ENCODE measurements at places on chromosomes 1 and 21.
A peak's percentile ranks its signal among the peaks of the same experiment; 100 is the strongest.

GRCh38 chr1:43835082-43836021 is 98.2 kb upstream of the ARTN start:
- peak; percentile 96 for DNase-seq

GRCh38 chr1:204592246-204592948 is 76.2 kb downstream of the MDM4 start:
- DNase-seq, result no peak

DNA sequence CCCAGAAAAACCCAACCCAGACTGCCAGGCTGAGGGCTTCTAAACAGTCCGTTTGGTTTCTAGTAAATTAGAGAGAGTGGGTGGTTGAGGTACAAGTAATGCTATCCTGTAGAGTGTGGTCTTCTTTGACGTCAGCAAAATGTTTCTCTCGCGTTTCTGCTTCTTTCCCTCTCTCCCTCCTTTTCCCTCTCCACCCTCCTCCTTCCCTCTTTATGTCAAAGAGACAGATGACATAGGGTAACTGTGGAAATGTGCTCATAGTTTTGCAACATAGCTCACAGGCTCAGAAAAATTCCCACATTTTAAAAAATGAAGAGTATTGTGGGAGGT is 158.3 kb downstream of the TOMM20 start:
- no peak for DNase-seq

GRCh38 chr1:28833381-28833780 is 21.4 kb downstream of the OPRD1 start:
- DNase-seq, result no peak

DNA sequence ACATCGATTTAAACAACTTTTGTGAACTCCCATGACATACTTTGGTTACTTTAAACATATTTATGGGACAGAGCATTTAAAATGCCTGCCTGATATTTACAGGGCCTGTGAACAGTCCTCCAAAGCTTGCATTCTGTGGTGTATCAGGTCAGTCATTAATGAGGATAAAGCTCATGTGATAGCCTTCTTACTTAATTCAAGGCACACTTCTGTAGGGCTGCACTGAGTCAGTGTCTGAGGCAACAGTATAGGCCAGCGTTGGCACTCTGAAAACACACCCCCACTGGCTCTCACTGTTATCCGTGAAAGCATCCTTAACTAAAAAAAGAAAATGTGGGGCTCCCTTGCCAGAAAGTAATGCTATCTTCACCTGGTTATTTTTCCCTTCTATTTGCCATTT is 200.0 kb downstream of the NFIA start:
- no peak for DNase-seq

DNA sequence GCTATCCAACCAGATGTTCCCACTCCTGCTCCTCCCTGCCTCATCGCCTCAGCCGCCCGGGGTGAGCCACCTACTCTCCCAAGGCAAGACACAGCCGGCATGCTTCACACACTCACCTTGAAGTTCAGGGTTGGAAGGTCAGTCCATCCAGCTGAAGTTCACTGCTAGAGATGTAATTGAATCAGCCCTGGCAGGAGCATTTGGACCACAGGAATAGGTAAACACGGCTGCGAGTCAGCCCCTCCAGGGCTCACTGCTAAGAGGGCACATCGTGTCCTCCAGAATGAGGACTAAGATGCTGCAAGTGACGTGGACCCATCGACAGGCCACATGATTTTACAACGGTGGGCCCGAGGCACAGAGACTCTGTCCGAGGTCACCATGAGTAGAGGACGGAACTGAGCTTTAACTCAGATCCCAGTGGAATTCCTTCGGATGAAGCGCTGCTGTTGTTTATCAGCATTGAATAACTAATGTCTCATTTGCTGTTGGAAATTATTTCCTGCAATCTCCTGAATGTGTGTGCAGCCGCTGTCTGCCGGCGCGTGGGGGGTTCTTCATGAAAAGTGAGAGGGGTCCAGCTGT is 41.9 kb downstream of the RSPH1 start:
- no peak for DNase-seq

- DNase-seq, result peak; percentile 59
These were observed 363.5 kb upstream of the DUSP10 start for GRCh38 chr1:222105393-222105737.

- no peak for DNase-seq
These were observed 420.9 kb upstream of the CAMK1G start for GRCh38 chr1:209162651-209163050.

DNA sequence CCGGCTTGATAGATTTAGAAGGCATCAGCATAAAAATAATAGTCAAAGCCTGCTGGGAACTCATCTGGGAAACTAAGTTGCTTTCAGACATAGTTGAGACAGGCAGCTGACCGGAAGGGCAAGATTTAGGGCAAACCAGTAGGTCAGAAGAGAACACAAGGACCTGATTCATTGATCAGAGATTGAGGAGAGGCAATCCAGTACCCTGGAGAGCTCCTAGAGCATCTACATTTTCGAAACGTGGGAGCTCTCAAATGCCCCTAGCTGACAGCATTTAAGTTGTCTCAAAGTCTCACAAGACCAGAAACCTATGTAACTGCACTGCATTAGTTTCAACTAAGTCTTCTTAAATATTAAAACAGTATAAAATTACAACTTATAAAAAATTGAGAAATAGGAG is 22.9 kb upstream of the MTF2 start:
- no peak for DNase-seq

DNA sequence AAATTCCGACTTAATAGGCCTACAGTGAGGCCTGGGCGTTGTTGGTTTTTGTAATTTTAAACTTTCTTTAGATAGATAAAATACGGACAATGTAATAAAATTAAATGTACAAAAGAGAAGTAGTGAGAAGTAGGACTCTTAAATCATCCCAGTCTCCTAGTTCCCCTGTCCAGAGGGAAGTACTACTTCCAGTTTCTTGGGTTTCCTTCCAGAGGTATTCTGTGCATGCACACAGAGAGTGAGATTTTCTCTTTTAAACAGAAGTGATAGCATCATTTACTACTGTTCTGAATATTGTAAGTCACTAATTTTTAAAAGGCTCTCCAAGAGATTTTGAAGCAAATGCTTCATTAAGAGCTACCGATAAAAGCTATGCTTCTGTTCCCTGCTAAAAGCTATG is 7.2 kb upstream of the FNBP1L start:
- DNase-seq, result no peak

DNA sequence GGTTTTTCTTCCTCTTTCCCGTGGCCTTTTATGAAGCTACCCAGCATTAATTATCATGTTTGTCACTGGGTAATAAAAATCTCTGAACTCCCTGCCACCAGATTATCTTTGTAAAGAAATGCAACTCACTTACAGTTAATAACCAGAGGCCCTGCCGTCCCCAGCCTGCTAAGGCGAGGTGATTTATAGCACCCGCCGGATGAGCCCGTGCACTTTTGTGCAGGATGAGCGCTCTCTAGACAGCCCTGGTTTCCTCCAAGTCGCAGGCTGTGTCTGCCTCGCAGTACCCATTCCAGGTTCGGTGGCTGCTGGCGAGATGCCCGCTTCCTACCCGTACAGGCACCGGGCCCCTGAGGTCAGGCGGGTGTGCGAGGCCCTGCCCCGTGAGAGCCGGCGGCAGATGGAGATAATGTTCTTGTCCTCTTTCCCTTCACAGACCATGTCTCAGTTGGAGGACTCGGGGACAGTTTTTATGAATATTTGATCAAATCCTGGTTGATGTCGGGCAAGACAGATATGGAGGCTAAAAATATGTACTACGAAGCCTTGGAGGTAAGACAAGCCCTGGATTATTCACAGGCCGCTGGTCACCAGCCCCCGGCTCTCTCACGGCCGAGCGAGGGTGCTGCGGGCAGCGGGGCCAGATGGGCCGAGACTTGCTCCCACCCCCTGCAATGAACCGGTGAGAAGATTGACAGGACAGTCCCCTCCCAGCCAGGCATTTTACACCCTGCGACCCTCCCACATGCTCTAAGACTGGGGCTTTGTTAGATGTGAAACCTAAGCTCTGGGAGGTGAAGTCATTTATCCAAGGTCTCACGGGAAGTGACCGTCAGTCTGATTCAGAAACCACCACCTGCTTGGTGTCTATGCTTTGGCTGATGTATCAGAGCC is 28.5 kb upstream of the SELENON start:
- DNase-seq, result peak; percentile 24

GRCh38 chr1:204685236-204686006 is at the start of gene LRRN2:
TSS of gene LRRN2 (minus strand) at chr1:204685738. CDS start at chr1:204619992, 65,746 bp downstream.
- no peak for DNase-seq

- DNase-seq, result no peak
These were observed 1.5 kb downstream of the TMEM201 start for GRCh38 chr1:9590201-9590600.

DNA sequence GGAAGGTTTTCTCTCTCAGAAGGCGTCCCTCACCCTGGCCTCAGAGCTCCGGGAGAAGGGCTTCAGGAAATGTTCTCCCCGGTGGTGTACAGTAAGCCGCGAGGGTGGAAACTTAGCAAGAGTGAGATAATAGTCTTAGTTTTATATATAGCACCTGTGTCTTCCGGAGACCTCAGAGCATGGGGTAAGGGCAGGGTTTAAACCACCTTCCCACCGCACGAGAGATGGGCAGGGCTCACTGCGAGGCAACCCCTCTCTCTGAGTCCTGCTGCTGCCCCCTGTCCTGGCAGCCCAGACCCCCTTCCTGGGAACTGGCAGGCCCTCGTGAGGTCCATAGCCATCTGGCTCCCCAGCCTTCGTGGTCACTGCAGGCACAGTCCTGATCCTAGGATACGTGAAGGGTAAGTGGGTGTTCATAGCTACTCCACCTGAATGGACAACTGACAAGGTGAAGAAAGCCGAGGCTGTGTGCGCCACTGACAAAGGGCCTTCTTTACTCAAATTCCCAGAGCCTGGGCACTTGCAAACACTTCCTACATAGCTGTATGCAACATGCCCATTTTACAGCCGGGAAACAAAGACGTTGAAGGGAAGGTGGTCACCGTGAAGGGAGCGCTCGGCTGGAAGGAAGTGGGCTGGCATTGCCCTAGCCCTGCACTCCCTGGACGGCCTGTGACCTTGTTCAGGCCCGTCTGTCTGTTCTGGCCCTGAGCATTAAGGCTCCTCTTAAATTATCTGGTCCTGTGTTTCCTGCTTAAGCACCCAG is 26.9 kb downstream of the ITPKB start:
- DNase-seq, result no peak

DNA sequence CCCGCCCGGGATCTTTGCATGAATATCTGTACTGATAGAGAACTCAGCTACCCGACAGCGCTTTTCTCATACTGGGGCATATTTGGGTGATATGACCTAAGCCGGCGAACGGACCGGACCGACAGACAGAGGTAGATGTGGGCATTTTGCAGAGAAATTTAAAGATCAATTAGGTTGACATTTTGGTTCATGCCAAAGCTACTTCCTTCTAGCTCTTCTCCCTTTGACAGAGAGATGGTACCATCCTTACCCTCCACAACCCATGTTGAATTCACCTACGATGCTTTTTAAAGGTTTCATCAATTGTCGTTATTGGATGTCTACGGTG is 459 bp downstream of the ARV1 start:
- no peak for DNase-seq

GRCh38 chr1:102252731-102253505 is 256.2 kb upstream of the OLFM3 start:
- DNase-seq, result no peak

DNA sequence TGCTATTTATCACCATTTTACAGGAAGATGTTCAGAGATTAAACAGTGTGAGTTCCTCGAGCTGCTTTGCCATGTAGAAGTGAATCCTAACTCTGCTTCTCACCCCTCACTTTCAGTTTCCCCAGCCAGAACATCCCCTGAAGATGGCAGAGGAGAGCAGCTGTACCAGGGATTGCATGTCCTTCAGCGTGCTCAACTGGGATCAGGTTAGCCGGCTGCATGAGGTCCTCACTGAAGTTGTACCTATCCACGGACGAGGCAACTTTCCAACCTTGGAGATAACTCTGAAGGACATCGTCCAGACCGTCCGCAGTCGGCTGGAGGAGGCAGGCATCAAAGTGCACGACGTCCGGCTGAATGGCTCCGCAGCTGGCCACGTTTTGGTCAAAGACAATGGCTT is 16.9 kb downstream of the TENT5C start:
- DNase-seq, result no peak

DNA sequence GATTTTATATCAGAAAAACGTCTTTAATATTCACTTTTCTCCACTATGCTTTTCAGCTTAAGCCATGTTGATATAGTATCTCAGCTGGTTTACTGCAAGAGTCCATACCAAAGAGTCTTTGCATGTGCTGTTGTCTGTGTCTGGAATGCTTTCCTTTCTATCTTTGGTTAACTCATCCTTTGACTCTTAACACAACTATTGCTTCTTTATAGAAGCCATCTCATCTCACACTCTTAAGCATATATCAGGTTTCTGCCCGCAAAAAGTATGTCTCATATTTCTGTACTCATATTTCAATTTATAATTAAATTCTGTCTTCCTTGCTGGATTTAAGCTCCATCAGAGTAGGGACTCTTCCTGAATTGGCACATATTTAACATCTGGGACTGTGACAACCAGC is 220.9 kb upstream of the KCNK2 start:
- no peak for DNase-seq

- DNase-seq, result no peak
These were observed at the start of gene CLEC20A for GRCh38 chr1:178496410-178497135. TSS of gene CLEC20A (minus strand) at chr1:178496964. CDS start at chr1:178496939, 25 bp downstream.

- peak; percentile 93 for DNase-seq
These were observed 31.5 kb downstream of the PRKAA2 start for GRCh38 chr1:56676571-56677035.

GRCh38 chr21:16134134-16134533 is 404.4 kb downstream of the USP25 start:
- no peak for DNase-seq

GRCh38 chr21:33984021-33984481 is 68.4 kb upstream of the ATP5PO start:
- no peak for DNase-seq

DNA sequence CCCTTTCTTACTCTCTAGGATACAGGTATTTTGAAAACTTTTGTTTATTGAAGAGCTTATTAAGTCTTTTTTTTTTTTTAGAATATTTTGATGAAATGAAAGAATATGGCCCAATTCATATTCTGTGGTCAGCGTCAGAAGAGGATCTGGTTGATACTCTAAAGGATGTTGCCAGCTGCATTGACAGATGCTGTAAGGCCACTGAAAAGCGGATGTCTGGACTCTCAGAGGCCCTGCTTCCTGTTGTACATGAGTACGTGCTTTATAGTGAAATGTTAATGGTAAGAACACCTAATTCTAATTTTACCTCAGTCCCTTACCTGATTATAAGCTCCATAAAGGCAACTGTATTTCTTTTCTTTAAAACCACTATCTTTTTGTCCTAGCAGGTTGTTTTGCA is 37.1 kb downstream of the SNX7 start:
- DNase-seq, result no peak

DNA sequence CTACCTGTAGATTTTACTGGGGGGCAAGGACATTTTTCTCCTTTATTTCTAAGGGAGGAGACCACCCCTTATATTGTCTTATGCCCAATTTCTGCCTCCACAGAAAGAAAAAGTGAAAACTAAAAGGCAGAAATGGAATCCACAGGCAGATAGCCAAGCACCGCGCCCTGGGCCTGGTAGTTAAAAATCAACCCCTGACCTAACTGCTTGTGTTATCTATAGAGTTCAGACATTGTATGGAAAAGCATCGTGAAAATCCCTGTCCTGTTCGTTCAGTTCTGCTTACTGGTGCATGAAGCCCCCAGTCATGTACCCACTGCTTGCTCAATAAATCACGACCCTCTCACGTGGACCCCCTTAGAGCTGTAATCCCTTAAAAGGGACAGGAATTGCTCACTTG is 33.7 kb upstream of the IL6R start:
- DNase-seq, result no peak
